ENCODE measurements at places on chromosomes 16 and 17. TPM values are rescaled to one million over a fixed set of nuclear protein-coding genes. Genes with fewer than 3 reads are reported as not detected.

SPATA32 gene
- total RNA-seq = 0.13 TPM

TGFB1I1 gene
- 46.3 TPM for total RNA-seq

LIG3 gene
- 26.1 TPM for total RNA-seq

REXO5 gene
- total RNA-seq = 13.2 TPM

TEKT1 gene
- not detected for total RNA-seq

DNAI2 gene
- not detected for total RNA-seq

NETO2 gene
- total RNA-seq = 6.1 TPM

IGSF6 gene
- total RNA-seq = not detected

TK1 gene
- 79.2 TPM for total RNA-seq

SLC5A10 gene
- not detected for total RNA-seq

CLEC18A gene
- total RNA-seq = 0.86 TPM

CTRB1 gene
- not detected for total RNA-seq

ADCY7 gene
- 86.5 TPM for total RNA-seq

KRT40 gene
- not detected for total RNA-seq

TEDC2 gene
- 1.8 TPM for total RNA-seq

TMEM92 gene
- total RNA-seq = under 0.01 TPM

COX10 gene
- total RNA-seq = 19.8 TPM

PIRT gene
- not detected for total RNA-seq

OTOP3 gene
- not detected for total RNA-seq

SOST gene
- total RNA-seq = not detected

SLC47A1 gene
- 10.2 TPM for total RNA-seq

SLC5A11 gene
- not detected for total RNA-seq

TSNAXIP1 gene
- 1.2 TPM for total RNA-seq

C17orf113 gene
- 0.26 TPM for total RNA-seq

MILR1 gene
- total RNA-seq = 4.4 TPM

TP53TG3D gene
- total RNA-seq = 0.13 TPM
